ENCODE measurements at places on chromosomes 4 and X.

GRCh38 chr4:111393781-111394180 lies 751.5 kb upstream of the FAM241A start:
- no peak for DNase-seq

DNA sequence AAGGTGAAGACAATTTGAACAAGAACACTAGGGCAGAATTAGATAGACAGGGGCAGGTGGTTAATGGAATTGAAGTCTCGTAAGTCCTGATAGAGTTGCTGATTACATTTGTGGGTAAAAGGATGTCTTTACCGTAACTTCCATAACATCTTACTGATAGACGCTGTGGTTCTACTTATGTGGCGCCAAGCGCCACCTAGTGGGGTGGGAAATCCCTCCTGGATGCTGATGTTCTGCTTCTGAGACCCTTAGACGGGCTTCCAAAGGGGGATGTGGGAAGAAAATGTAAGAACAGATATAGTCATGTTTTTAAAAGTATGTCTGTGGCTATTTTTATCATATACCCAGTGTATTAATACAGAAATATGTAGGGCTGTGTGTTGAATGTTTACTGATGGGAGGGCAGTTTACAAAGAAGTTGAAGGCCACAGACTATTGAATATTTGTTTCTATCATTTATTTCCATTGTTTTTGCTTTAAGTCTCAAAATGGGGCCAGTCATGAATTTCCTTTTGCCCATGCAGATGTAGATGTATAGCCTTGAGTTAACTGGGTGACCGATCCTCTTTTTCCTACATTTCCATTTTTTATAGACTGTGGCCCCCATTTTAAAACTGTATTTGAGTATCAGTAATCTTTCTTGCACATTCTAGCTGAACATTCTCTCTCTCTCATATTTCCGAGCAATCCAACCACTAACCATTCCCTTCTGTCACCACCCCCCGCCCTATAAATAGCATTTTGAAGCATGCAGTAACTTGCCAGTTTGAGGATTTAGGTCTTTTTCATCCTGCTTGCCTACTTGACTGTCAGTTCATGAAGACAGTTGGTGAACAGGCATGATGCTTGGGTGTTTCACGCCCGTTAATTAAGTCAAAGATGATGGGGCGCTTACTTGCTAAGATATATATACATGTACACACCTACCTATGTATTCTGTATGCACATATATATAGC lies 12.1 kb upstream of the TLR8 start:
- peak; percentile 45 for DNase-seq

- no peak for DNase-seq
These were observed 269.9 kb downstream of the OPHN1 start for GRCh38 chrX:68163441-68163840.

GRCh38 chrX:97705936-97706335 lies 822.2 kb downstream of the RPA4 start:
- no peak for DNase-seq

DNA sequence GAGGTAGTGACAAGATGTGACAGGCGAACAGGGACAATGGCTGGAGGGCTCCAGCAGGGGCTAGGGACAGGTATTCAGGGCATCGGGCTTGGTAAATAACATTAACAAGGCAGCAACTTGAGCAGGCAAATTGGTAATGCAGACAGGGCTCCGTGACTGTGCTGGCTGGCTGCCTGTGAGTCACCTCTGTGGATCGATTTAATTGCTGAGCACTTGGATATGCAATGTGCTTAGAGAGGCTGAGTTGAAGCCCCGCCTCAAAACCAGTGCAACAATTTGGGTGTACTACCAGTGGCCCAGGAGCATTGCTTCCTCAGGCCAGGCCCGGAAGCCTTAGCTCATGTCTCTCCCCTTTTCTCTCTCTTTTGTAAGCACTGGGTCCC lies 19.5 kb downstream of the CNGA2 start:
- DNase-seq = no peak

DNA sequence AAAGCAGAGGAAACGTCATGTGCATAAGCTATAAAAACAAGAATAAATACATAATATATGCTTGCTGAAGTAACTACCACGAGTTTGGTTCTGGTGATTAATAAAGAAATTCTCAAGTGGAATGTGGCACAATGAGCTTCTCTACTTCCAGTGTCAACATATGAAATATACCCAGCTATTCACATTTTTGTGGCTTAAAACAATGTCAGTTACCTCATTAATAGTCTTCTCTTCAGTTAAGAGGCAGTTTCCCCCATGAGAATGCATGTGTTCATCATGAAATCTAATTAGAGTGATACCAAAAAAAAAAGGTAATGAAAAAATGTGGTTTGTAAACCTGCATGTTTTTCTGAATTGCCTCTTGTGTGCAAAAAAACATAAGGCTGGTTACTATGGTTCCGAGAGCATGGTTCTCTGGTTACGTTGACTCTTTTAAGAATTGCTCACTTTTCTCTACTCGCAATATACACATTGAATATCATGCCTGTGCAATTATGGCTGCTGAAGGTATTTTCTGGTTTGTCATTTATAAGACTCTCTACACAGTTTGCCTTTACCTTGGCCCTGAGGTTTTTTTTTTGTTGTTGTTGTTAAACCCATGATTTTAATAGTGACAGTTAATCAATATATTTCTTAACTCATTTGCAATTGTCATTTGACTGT lies 108.2 kb downstream of the PCDH7 start:
- DNase-seq = no peak
